MCF 10A (cell line): ENCODE measurements at places on chromosomes 13 and 19.

GRCh38 chr19:7870571-7871436 is 3.4 kb downstream of the PRR36 start:
- DNase-seq, result peak; percentile 92

- DNase-seq, result no peak
Observed at GRCh38 chr19:5086230-5086629, 117.3 kb downstream of the KDM4B start.

DNA sequence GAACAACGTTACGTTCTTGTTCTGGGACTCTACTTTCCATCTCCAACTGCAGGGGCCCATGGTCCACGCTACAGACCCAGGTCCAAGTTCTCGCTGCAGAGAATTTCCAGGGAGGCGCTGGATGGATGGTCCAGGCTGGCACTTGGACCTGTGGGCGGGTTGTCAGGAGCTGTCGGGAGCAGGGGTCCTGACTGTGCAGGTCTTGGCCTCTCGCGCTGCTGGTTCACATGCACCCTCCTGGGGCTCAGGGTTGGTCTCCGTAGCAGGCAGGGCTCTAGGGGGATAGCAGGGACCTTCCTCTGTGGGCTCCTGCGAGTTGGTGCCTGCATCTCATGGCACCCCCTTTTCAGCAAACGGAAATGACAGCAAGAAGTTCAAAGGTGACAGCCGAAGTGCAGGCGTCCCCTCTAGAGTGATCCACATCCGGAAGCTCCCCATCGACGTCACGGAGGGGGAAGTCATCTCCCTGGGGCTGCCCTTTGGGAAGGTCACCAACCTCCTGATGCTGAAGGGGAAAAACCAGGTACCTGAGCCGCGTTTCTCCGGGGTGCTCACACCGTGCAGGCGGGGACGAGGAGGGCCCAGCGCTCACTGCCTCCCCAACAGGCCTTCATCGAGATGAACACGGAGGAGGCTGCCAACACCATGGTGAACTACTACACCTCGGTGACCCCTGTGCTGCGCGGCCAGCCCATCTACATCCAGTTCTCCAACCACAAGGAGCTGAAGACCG is 6.6 kb downstream of the PTBP1 start:
- DNase-seq, result no peak

DNA sequence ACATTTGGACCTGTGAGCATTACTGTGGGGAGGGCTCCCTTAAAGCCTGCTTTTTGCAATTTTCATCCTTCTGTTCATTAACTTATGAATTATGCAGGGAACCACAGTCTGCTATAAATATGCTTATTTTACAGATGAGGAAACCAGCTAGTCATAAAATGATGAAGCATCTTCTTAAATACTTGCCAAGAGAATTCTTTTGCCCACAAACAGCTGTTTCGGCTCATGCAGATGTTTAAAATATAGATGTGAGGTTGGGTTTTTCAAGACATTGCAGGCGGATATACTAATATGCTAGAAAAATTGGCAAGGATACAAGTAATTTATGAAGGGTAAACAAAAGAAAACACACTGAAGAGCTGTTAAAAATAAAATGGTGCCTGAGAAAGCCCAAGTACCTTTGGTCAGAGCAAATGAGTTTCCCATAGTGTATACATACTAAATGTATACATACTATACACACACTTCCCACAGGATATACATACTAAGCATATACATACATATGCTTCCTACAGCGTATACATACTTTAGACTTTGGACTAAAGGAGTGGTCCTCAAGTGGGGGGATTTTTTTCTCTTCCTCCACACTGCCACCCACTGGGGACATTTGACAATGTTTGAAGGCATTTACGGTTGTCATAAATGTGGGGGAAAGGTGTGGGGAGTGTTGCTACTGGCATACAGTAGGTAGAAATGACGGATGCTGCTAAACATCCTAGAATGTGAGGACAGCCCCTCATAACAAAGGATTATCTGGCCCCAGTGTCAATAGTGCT is 164.9 kb upstream of the CSNK1A1L start:
- DNase-seq, result no peak

DNA sequence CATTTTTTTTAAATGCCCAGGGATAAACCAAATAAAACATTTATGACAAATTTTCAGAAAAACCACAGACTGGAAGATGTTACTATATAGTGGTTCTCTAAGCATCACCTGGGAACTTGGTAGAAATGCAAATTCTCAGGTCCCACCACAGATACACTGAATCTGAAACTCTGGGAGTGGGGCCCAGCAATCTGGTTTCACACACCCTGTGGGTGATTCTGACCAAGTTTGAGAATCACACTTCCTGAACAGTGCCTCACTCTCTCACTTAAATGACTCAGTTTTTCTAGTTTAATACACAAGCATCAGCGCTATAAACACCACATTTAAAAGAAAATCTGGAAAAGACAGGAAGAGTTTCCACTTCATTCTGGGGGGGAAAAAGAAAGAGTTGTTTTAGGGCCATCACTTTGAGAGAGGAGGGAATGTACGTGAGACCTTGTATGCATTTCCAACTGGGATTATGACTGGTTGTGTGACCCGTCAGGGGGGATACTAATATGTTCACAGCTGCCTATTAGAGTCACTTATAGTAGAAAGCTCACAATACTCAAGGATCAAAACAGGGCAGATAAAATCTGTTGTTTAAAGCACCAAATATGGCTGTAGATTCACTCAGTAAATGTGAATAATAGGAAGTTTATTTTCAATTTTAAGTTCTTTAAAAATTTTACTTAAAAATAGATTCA is 567.7 kb downstream of the GPC6 start:
- no peak for DNase-seq

- DNase-seq, result no peak
Observed at GRCh38 chr13:49346460-49346859, 97.4 kb downstream of the CAB39L start.

DNA sequence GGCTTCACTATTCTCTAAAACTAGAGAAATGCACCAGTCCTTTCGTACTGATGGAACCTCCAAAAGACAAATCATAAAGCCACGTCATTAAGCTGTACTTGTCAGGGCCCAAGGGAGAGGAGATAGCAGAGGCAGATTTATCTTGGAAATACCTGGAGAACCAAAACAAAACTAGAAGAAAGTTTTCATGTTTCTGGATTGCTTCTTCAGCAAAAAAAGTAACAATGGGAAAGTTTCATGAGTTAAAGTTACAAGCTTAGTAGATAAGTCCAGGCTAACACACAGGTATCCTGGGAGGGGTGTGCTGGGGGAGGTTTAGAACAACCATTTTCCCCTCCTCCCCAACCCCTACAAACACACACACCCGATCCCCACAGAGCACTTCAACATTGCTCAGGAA is 21.6 kb downstream of the RANBP3 start:
- DNase-seq, result no peak
